ENCODE measurements at places on chromosomes 4 and X.

DNA sequence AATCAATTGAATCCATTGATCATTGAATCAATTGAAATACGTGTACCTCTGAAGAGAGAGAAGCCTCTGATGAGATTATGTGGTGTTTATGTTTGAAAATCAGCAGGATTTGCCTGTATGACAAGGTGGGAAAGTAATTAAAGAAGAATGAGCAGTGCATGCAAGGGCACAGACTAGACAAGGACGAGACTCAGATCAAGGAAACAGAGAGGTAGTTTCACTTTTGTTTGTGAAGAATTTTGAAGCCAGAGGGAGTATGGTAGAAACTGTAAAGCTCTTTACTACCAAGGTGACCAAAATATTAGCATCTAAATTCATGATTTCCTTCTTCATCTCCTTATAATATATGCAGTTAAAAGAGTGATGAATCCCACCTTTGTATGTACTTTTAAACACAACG, 1830.0 kb upstream of the IGFBP7 start:
- DNase-seq, result no peak

- no peak for DNase-seq
Measured at GRCh38 chr4:85708468-85708867, 233.5 kb downstream of the ARHGAP24 start.

- no peak for DNase-seq
Measured at GRCh38 chr4:165312506-165312905, 15.0 kb upstream of the MSMO1 start.

DNA sequence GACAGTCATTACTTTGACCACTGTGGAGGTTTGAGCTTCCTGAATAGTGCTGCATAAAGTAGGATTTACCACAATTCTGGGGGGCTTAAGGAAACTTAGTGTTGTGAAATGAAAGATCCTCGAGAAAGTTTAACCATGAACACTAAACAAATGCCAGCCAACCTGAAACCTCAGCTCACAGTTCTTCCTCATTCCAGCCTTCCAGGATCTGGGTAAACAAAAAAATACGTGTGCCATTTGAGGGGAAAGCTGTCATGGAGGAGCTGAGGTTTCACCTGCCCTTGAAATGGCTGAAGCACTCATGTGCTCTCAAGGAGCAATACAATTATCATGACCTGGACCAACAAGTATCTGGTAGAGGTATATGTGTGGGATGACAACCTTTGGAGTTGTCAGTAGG, 142.7 kb downstream of the NPNT start:
- no peak for DNase-seq

GRCh38 chrX:79259073-79259689, 108.0 kb downstream of the ITM2A start:
- DNase-seq, result peak; percentile 21

GRCh38 chrX:150365990-150366911, 3.1 kb downstream of the MAMLD1 start:
- DNase-seq, result peak; percentile 61

DNA sequence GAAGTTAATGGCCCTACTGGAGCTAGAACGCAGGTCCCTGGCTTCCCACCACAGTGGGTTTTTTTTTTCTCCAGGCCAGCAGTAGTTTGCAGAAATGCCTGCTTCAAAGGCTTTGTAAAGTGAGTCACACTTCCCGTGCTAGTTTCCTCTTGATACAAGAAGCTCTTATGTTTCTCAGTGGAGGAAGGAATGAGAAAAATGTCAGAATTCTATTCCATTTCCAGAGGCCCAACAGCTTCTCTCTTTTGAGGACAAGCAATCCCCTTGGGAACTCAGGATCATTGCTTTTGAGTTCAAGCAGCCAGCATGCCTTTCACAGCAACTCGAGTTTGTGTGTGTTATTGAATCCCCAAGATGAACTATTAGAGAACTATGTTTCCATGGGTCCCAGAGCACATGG, 134.3 kb downstream of the GUCY2F start:
- DNase-seq, result no peak

GRCh38 chr4:145014365-145014764, 83.6 kb downstream of the ANAPC10 start:
- DNase-seq, result no peak

- DNase-seq, result no peak
Measured at GRCh38 chr4:179747218-179747910, 2305.1 kb upstream of the AGA start.

GRCh38 chr4:48645225-48645794, 134.8 kb downstream of the FRYL start:
- no peak for DNase-seq

GRCh38 chrX:34638116-34638515, 19.0 kb downstream of the TMEM47 start:
- no peak for DNase-seq

DNA sequence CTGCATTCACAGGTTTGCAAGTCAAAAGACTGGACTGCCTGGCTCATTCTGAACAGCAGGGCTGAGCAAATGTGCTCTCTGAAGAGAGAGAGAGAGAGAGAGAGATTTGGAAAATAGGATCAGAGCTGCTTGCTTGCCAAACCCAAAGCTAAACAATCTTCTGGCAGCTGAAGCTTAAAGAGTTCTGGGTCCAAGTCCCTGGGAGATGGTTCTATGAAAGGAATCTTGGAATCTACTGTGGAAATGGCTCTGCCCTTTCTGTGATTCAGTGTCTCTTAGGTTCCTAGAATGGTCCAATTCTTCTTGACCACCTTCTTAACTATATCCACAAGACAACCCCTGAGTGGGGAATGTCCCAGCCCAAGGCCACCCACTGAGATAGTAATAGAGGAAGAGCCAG, 66.1 kb upstream of the EFNB1 start:
- DNase-seq, result no peak

GRCh38 chrX:118943102-118943501, 31.3 kb upstream of the LONRF3 start:
- no peak for DNase-seq

DNA sequence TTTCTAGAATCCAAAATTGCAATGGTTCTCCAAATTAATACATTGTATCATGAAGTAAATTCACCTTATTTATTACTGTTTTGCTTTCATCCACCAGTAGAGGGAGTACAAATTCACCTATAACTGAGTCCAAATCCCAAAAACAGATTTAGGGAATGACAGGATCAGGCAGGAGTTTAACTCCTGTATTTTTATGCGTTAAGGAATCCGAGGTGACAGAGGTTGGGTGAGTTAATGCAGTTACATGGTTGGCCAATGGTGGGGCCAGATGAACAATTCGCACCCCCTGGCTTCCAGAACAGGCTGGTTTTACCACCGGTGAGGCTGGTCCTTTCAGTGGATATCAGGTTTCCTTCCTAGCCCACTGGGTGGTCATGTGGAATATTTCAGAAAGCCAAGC, 82.4 kb downstream of the MTNR1A start:
- DNase-seq, result no peak

DNA sequence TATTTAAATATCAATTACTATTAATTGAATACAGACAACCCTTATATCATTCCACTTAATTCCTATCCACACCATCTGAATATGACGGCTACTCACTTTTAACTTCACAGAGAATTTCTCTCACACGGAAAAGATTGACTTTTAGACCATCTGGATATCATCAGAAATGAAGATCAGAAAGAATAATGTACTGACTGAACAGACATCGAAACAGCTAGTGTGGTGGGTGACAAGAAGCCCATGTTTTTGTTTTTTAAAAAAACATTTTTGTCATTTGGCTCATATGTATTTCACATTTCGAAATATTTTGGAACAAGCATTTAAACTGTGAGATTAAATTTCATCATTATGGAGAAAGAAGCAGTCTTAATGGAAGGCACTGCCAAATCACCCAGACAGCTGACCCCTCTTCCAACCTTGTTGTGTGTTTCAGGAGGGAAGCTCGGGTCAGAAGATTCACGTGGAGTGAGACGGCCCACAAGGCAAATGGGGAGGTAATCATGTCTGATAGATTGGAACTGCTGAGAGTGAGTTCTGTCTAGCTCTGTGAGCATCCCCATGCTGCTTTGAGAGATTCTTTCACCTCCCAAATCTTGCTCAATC, 204.2 kb upstream of the RASGEF1B start:
- no peak for DNase-seq

GRCh38 chrX:133645256-133645655, 230.0 kb upstream of the GPC4 start:
- peak; percentile 17 for DNase-seq

DNA sequence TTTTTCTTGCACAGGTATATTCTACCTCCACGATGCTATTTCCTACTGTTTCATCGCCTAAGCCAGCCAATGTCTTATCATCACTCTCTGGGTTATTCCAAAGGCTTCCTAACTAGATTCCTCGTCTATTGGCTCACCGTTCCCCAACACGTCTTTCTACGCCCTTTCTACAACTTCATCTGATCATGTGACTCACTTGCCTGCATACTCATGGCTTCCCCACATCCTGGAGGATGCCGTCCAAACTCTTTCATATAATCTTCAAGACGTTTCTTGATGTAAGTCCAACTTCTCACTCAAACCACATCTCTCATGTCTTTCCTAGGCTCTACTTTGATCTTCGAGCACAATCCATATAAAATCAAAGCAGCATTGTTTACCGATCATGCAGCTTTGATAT, 322.0 kb upstream of the PPARGC1A start:
- no peak for DNase-seq

DNA sequence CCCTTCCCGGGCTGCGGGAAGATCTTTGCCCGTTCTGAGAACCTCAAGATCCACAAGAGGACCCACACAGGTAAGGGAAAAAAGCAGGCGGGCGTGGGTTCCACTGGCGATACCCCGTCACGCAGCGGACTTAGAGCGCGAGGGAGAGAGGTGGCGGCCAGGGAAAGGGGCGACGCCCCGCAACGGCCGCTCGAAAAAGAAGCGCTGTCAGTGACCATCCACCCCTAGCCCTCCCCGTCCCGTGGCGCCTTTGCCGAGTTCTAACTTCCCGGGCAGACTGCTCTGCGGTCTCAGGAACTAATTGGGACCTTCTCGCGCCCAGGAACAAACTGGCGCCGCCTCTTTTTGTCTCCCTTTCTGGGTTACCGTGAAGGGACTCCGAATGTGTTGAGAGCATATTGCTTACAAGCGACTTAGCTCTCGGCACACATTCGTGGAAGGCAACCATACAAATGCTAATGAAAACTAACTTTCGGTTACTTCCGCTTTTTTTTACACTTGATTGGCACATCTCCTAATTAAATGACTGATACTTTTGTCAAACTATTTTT, 1.8 kb downstream of the ZIC3 start:
- no peak for DNase-seq

- DNase-seq, result no peak
Measured at GRCh38 chr4:80179637-80180161, 17.6 kb upstream of the PRDM8 start.

GRCh38 chr4:8257854-8258253, 11.7 kb upstream of the HTRA3 start:
- DNase-seq, result no peak

DNA sequence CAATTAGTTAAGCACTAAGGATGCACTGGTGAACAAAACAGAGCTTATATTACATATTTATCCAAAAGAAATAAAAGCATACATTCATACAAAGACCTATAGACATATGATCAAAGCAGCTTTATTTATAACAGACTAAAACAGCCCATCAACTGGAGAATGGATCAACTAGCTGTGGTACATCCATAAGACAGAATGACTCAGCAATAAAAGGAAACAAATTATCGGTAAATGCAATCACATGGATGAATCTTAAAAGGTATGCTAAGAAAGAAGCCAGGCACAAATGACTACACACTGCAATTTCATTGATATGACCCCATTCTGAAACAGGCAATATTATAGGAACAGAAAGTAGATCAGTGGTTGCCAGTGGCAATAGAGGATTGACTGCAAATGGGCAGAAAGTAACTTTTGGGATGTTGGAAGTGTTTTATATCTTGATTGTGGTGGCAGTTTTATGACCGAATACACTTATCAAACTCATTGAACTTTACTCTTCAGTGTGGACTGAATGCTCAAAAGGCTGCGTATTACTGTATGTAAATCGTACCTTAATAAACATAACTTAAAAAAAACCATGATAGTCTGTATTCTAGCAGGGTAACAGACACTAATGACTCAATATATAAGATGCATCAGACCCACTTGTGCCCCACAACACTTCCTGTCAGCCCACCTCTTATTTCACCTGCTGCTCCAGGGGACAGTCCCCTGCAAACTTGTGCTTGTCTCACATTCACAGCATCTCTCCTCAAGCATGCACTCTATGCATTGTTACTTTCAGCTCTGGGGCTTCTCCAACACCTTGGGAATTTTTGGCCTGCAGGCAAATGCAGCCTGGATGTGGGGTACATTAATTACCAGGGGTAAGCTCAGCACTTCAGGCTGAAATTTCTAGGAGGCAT, 59.1 kb downstream of the MID1IP1 start:
- no peak for DNase-seq

DNA sequence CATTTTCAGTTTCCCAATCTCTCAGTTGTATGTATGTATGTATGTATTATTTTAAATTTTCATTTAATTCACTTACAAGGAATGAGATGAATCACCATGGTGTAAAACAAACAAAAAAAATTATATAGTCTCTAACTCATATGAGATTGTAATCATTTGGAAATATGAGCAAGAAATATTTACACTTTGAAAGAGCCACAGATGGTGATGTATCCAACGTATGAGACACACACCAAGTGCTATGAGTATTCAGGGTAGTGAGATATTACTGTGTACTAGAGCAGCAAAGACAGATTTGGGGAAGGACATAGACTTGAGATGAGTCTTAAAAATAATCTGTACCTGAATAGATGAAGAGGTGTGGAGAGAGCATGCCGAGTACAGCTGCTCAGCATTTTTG, 1154.4 kb downstream of the RAPGEF2 start:
- DNase-seq, result no peak

DNA sequence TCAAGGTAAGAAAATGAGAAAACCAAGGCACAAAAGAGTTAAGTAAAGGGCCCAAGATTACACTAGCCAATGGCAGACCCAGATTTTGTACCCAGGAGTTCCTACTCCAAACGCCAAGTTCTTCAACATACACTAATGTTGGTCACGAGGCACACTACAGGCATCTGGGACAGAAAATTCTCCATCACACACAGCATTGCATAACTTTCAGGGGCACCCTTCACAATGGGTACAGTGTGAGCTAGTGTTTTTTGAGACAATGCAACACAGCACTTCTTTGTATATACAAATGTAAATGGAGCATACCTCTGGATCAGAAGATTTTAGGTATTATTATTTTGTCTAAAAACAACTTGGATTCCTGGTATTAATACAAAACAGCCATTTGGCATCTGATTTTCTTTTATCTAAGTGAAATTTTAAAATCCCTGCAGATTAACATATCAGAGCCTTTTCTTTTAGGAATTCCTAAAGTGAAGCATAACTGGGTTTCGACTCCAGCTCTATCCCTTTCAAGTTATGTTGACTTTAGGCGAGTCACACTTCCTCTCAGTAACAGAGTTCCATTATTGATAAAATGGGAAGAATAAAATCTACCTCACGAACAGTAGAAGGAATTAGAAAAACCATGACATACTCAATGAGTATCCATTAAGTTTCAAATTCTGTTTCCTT, 41.1 kb downstream of the ADGRA3 start:
- DNase-seq, result no peak

- DNase-seq, result no peak
Measured at GRCh38 chr4:53682196-53682595, 90.9 kb upstream of the LNX1 start.

- DNase-seq, result no peak
Measured at GRCh38 chr4:91887926-91888325, 415.8 kb upstream of the GRID2 start.
